ENCODE measurements at places on chromosomes 4 and X. TPM values are rescaled to one million over a fixed set of nuclear protein-coding genes. Genes with fewer than 3 reads are reported as not detected.

DNA sequence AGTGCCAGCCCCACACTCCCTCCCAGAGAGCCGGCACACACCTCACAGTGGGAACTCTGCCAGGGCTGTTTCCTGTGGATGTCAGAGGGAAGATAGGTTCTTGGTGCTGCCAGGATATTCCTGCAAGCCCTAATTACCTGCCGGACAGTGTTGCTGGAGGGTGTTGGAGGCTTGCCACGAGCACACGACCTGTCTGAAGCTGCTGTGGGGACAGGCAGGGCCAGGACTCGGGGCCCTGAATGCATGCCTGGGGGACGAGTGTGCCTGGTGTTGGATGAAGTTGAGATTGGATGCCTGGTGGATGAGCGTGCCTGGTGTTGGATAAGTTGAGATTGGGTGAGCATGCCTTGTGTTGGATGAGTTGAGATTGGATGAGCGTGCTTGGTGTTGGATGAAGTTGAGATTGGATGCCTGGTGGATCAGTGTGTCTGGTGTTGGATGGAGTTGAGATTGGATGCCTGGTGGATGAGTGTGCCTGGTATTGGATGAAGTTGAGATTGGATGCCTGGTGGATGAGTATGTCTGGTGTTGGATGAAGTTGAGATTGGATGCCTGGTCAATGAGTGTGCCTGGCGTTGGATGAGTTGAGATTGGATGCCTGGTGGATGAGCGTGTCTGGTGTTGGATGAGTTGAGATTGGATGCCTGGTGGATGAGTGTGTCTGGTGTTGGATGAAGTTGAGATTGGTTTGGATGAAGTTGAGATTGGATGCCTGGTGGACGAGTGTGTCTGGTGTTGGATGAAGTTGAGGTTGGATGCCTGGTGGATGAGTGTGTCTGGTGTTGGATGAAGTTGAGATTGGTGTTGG is 23.2 kb upstream of the UVSSA start:
- H3K27ac ChIP-seq = no peak overlapping the region
- H3K27me3 ChIP-seq = no peaks in the 10 kb centered on the region
- H3K4me1 ChIP-seq = no peaks in the 10 kb centered on the region
- DNase-seq = peak; percentile 73

- DNase-seq = no peak
- no peaks in the 10 kb centered on the region for H3K4me1 ChIP-seq
- H3K4me3 ChIP-seq = no peak overlapping the region
- no peaks in the 10 kb centered on the region for H3K36me3 ChIP-seq
- no peaks in the 10 kb centered on the region for H3K27me3 ChIP-seq
- H3K27ac ChIP-seq = no peak overlapping the region
Observed at GRCh38 chr4:26568446-26568994, 15.4 kb upstream of the TBC1D19 start.

DNA sequence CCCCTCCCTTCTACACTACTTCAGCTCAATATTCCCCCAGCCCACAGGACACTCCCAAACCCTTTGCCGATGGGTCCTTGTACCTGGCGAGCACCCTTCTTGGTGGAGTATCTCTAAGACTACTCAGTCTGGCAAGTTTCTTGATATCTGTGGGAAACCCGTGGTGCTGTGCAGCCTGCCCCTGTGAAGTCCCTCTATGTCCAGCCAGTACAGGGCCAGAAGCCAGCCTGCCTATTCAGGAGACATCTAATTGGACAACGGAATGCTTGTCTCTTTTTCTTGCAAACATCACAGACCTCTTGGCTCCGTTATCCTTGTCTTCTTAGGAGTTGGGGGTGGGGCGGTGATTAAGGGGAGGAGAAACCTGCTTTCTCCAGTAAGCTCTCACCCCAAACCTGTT is 3.7 kb upstream of the IGFBP7 start:
- H3K36me3 ChIP-seq = no peaks in the 10 kb centered on the region
- no peaks in the 10 kb centered on the region for H3K27me3 ChIP-seq
- H3K4me1 ChIP-seq = peaks cover 3% of the 10 kb centered on the region
- no peak for DNase-seq

GRCh38 chrX:48497871-48498270 is 10.9 kb upstream of the PORCN start:
- no peaks in the 10 kb centered on the region for H3K4me1 ChIP-seq
- no peak overlapping the region for H3K27ac ChIP-seq
- H3K4me3 ChIP-seq = no peak overlapping the region
- DNase-seq = no peak

The LAMTOR3 gene
- 31.5 TPM for total RNA-seq

The PNMA6A gene
- total RNA-seq = 3.7 TPM
